ENCODE measurements at places on chromosomes 2 and 18. TPM values are rescaled to one million over a fixed set of nuclear protein-coding genes. Genes with fewer than 3 reads are reported as not detected.

DNA sequence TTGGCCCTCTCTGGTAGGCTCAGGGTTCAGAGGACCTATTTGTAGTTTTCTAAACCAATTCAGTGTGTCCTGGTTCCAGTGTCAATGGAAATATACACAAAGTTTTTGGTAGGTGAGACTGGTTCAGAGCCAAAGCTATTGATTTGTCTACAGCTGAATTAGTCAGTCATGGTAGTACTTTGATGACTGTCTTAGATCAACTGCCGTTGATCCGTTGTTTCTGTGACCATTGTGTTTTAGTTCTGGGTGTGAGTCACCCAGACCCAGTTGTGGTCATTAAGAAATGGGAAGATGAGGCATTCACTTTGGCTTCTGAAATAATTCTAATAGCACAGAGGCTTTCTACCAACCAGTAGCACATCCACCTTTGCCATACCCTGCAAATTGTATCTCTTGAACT is 16.0 kb upstream of the RPE start:
- DNase-seq, result no peak
- H3K36me3 ChIP-seq, result no peaks in the 10 kb centered on the region
- no peaks in the 10 kb centered on the region for H3K27me3 ChIP-seq
- H3K4me3 ChIP-seq, result no peak overlapping the region

- no peak overlapping the region for H3K27ac ChIP-seq
- H3K4me1 ChIP-seq, result no peaks in the 10 kb centered on the region
- H3K4me3 ChIP-seq, result no peak overlapping the region
- no peak for DNase-seq
- no peaks in the 10 kb centered on the region for H3K27me3 ChIP-seq
These were observed 27.6 kb upstream of the CDC42EP3 start for GRCh38 chr2:37698931-37699481.

DNA sequence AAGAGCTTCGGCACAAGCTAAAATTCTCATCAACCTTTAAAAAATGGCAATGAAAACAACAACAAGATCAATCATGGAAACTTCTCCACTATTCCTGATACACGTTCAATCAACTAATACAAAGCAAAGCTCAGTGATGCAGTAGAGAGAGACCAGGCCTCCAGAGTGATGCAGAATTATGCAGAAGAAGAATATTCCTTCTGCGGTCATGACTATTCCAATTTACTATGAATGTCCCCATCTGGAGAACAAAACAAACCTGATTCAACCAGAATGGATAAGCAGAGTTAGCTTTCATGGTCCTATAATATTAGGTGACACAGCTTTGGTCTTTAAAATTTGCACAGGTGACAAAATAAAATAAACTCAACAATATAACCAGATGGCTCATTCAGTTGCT is 12.5 kb upstream of the MBOAT2 start:
- no peak overlapping the region for H3K4me3 ChIP-seq
- no peaks in the 10 kb centered on the region for H3K4me1 ChIP-seq
- H3K27me3 ChIP-seq, result no peaks in the 10 kb centered on the region
- no peak overlapping the region for H3K27ac ChIP-seq
- H3K36me3 ChIP-seq, result no peaks in the 10 kb centered on the region

GRCh38 chr2:120398051-120398995 is 52.4 kb downstream of the INHBB start:
- H3K27me3 ChIP-seq, result no peaks in the 10 kb centered on the region
- H3K27ac ChIP-seq, result peak overlapping the region; percentile 59
- H3K36me3 ChIP-seq, result no peaks in the 10 kb centered on the region

DNA sequence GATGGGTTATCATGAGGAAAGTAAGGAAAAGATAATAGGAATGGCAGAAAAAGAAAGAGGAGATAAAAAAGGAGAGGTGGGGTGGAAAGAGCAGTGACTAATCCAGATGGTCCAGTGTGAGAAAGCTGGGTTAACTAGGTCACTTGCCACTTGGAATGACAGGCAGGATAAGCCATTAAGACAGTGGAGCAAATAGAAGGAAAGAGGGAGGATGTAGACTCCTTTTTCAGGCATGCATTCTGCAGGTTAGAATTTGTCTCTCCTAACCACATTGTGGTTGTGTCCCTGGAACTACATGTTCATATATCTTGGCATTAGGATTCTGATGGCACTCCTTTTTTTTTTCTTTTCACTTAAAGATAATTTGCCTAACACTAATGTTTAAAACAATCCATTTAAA is 13.4 kb upstream of the NEMP2 start:
- H3K36me3 ChIP-seq, result no peaks in the 10 kb centered on the region
- no peaks in the 10 kb centered on the region for H3K27me3 ChIP-seq
- no peak for DNase-seq
- H3K27ac ChIP-seq, result no peak overlapping the region
- H3K4me1 ChIP-seq, result no peaks in the 10 kb centered on the region

- no peaks in the 10 kb centered on the region for H3K27me3 ChIP-seq
- H3K36me3 ChIP-seq, result no peaks in the 10 kb centered on the region
- no peak overlapping the region for H3K4me3 ChIP-seq
- DNase-seq, result no peak
These were observed 49.5 kb upstream of the TBC1D8 start for GRCh38 chr2:101200676-101201075.

- no peak overlapping the region for H3K4me3 ChIP-seq
- no peaks in the 10 kb centered on the region for H3K27me3 ChIP-seq
- DNase-seq, result no peak
- no peak overlapping the region for H3K27ac ChIP-seq
These were observed 81.5 kb downstream of the SEMA4F start for GRCh38 chr2:74735564-74735963.

DNA sequence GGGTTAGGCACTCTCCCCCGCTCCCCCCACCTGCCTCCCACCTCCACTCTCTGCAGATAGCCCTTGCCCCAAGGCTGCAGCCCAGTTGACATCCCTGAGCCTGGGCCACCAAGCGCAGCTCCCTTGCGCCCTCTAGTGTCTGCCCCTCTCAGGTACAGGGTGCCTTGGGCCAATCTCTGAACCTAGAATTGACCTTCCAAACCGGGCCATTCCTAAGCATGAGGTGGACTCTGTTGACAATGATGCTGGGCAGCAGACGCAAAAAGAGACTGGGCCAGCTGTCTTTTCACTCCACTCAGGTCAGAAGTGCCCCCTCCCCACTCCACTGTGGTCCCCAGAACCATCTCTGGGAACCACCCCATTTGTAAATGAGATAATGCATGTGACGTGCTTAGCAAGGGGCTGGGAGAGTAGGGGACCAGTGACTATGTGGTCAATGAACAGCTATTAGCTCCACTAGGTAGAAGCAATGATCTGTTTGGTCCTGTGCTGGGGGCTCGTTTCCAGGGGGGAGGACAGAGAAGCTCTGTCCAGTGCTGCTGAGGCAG is 43.3 kb upstream of the PLB1 start:
- no peak overlapping the region for H3K4me3 ChIP-seq
- no peaks in the 10 kb centered on the region for H3K36me3 ChIP-seq
- peak; percentile 66 for DNase-seq
- no peak overlapping the region for H3K27ac ChIP-seq

DNA sequence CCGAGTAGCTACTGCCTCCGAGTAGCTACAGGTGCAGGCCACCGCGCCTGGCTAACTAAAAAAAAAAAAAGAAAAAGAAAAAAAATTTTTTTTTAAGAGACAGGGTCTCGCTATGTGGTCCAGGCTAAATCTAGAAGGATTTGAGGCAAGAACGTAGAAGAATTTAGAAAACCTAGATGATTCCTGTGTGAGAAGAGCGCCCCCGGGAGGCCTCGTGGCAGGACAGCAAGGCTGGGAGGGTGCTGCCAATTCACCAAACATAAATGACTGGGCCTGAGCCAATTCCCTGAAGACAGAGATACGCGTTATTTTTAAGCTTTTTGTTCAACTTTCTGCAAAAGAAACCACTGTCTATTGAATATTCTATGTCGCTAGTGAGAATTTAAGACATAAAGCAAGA is 90.1 kb upstream of the TGFA start:
- H3K27ac ChIP-seq, result no peak overlapping the region
- no peak overlapping the region for H3K4me3 ChIP-seq

- no peak for DNase-seq
- no peaks in the 10 kb centered on the region for H3K27me3 ChIP-seq
- H3K27ac ChIP-seq, result no peak overlapping the region
- no peak overlapping the region for H3K4me3 ChIP-seq
- no peaks in the 10 kb centered on the region for H3K4me1 ChIP-seq
These were observed 646.7 kb upstream of the CDH2 start for GRCh38 chr18:28823506-28824182.

The CRYGD gene
- not detected for total RNA-seq

The PLEKHH2 gene
- 15.3 TPM for total RNA-seq

The SLC5A7 gene
- not detected for total RNA-seq

The IL1RN gene
- total RNA-seq, result 1.3 TPM

The TMEM17 gene
- 5.8 TPM for total RNA-seq

The RGPD3 gene
- total RNA-seq, result 0.73 TPM

The VSNL1 gene
- not detected for total RNA-seq

The GCKR gene
- total RNA-seq, result not detected

The ABCG8 gene
- total RNA-seq, result not detected

All from thyroid gland (tissue), 4 donors.